ENCODE measurements at places on chromosomes 6 and 20.

GRCh38 chr6:24859608-24860200, 61.0 kb upstream of the ARMH2 start:
- DNase-seq: no peak

- DNase-seq: no peak
These were observed 1.0 kb downstream of the GINM1 start for GRCh38 chr6:149567194-149567586.

DNA sequence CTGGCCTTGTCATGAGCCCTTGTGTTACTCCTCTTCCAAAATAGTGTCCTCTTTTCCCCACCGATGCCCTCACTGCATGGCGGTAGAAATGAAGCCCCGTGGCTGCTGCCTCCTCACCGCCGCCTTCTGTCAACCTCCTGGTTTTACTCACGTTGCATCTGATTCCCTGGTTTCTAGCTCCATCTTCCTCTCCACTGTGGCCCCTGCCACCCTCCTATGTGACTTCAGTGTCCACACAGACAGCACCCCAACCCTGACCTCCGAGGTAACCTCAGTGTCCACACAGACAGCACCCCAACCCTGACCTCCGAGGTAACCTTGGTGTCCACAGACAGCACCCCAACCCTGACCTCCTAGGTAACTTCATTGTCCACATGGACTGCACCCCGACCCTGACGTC, 122.8 kb upstream of the THBS2 start:
- DNase-seq: no peak

GRCh38 chr20:32204205-32205109, 3.1 kb downstream of the PLAGL2 start:
- no peak for DNase-seq

- DNase-seq: no peak
These were observed 246.7 kb downstream of the CD109 start for GRCh38 chr6:73942592-73943186.

- DNase-seq: no peak
These were observed 45.2 kb downstream of the DSTN start for GRCh38 chr20:17614812-17615644.

DNA sequence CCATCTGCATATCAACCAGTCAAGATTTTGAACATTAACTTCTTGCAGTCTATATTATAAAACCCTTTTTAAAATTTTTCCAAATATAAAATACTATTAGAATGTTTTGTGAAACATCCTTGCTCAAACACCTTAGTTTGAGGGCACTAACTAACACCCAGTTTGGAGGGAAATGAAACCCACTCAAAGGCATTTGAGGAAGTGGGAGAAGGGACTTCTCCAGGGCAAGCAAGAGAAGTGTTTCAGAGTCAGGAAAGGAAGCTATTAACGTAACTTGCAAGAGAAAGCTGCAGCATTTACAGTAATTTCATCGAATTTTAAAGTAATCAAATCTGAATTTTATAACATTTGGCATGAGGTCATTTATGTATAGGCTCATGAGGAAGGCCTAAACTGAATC, 21.3 kb downstream of the MTFR2 start:
- DNase-seq: no peak

GRCh38 chr6:19035461-19036195, 648.5 kb downstream of the RNF144B start:
- no peak for DNase-seq

Data from AG09309 (cell line).